Fibroblast of lung (primary cell): ENCODE measurements at places on chromosomes 2 and 18. TPM values are rescaled to one million over a fixed set of nuclear protein-coding genes. Genes with fewer than 3 reads are reported as not detected.
A peak's percentile ranks its signal among the peaks of the same experiment; 100 is the strongest.

DNA sequence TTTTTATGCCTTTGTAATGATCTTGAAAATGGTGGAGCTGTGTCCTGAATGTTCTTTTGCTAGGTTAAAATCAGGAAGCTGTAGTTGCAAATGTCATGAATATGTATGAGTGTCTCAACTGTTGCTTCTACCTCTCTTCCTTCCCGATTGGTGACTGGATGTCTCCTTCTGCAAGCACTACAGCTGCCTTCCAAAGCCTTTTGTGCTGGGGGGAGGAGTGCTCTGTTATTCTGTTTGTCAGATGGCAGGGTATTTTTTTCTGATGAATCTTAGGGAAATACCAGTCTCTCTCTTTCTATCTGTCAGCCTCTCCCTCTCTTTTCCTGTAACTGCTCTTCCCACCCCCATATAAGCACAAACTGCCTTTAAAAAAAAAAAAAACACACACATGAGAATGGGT lies 1396.3 kb upstream of the CELF4 start:
- no peak overlapping the region for H3K27ac ChIP-seq
- H3K27me3 ChIP-seq = no peaks in the 10 kb centered on the region
- H3K4me3 ChIP-seq = no peak overlapping the region
- DNase-seq = no peak

Gene DUSP2
- total RNA-seq = 0.33 and 1.0 TPM in 2 replicates

- H3K4me3 ChIP-seq = no peak overlapping the region
- no peak overlapping the region for H3K27ac ChIP-seq
- DNase-seq = no peak
- H3K36me3 ChIP-seq = no peaks in the 10 kb centered on the region
- peaks cover 2% of the 10 kb centered on the region for H3K4me1 ChIP-seq
- peaks cover 2% of the 10 kb centered on the region for H3K27me3 ChIP-seq
Observed at GRCh38 chr2:64398516-64399129, 55.3 kb upstream of the LGALSL start.

DNA sequence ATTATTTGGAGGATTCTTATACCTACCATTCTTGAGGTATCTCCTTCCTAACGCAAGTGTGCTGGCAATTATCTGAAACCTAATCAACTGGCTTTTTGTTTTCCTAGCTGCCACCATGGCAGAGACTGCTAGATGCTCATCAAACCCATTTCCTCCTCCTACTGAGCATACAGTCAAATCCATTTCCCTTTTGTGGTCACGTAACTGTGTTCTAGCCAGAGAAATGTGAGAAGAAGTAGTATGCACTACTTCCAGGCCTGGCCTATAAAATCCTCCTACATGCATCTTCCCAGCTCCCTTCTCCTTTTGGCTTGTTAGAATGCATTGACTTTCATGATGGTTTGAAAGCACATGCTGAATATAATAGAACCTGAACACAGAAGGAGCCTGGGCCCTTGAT lies 494.1 kb upstream of the MEIS1 start:
- H3K27me3 ChIP-seq = no peaks in the 10 kb centered on the region
- no peak for DNase-seq
- no peaks in the 10 kb centered on the region for H3K4me1 ChIP-seq
- no peaks in the 10 kb centered on the region for H3K36me3 ChIP-seq
- H3K27ac ChIP-seq = no peak overlapping the region

GRCh38 chr2:43225788-43226557 lies 433 bp downstream of the ZFP36L2 start:
- H3K4me1 ChIP-seq = peaks cover 19% of the 10 kb centered on the region
- no peaks in the 10 kb centered on the region for H3K27me3 ChIP-seq
- DNase-seq = peak; percentile 70
- H3K4me3 ChIP-seq = peak overlapping the region; percentile 79
- peak overlapping the region; percentile 84 for H3K27ac ChIP-seq
- H3K36me3 ChIP-seq = peaks cover 8% of the 10 kb centered on the region

Gene HOXD13
- total RNA-seq = not detected in 2 replicates

Gene BMP10
- not detected in 2 replicates for total RNA-seq

DNA sequence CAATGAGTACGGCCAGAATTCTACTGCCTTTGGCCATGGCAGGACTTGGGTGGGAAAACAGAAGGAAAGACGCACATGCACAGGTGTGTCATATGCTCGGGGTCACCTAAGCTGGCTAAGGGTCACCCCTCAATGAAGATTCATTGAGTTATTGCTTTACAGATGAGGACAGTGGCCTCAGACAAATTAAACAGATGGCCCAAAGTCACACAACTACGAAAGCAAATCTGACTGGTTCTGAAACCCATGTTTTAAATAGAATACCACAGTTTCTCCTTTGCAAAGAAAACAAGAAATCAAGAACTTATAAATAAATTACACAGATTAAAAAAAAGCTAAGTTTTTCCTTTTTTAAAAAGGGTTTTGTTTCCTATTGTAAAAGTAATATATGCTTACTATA lies 70.5 kb downstream of the ID2 start:
- no peaks in the 10 kb centered on the region for H3K27me3 ChIP-seq
- DNase-seq = no peak
- H3K27ac ChIP-seq = no peak overlapping the region
- H3K4me1 ChIP-seq = peaks cover 2% of the 10 kb centered on the region
- H3K4me3 ChIP-seq = no peak overlapping the region

DNA sequence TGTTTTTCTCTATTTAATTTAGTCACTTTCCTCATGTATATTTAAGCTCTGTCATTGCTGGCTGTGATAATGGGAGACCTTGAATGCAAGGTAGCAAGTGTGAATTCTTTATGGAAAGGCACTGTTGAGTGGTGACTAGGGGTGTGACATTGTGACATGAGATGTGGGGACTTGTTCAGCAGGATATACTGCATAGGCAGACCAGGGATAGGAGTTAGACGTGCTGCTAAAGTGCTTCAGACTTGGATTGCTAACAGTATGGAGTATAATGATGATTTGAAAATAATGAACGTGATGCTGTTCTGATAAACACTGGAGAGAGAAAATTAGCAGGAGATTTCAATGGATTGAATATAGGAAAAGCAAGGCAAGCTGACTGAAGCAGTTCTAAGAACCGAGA lies 135.1 kb downstream of the NCOA1 start:
- no peak for DNase-seq
- no peaks in the 10 kb centered on the region for H3K36me3 ChIP-seq
- no peak overlapping the region for H3K4me3 ChIP-seq

Gene XDH
- total RNA-seq = under 0.01 and 0.50 TPM in 2 replicates

- no peak overlapping the region for H3K4me3 ChIP-seq
- DNase-seq = no peak
- H3K27me3 ChIP-seq = peaks cover 2% of the 10 kb centered on the region
- H3K27ac ChIP-seq = no peak overlapping the region
Observed at GRCh38 chr2:158124896-158125295, 23.2 kb downstream of the UPP2 start.

DNA sequence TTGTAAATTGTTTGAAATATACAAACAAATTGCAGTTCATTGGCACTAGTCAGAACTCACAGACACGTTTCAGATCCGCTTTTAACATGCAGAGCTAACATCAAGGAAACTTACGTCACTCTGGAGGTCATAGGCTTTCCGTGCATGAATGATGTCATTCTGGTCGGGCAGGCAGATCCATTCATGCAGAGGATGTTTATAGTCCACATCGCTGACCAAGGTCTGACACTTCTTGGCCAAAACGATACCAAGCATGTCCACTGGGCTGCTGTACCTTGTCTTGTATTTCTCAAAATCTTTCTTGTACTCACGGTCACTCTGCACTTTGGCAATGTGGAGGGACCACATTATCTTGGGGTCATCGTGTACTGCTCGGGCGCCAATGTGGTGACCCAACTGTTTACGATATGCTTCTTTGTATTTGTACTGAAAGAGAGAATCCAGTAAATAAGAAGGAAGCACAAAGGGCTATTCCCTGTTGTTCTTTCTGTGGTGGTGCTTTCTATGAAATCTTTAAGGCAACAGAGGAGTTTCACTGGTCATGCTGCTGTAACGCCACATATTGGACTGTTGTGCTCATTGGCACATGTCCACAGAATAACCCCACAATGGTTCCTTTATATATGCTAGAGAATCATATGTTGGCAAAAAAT lies 114.8 kb downstream of the NEB start:
- H3K36me3 ChIP-seq = no peaks in the 10 kb centered on the region
- no peak overlapping the region for H3K27ac ChIP-seq
- H3K27me3 ChIP-seq = no peaks in the 10 kb centered on the region
- no peaks in the 10 kb centered on the region for H3K4me1 ChIP-seq
- peak; percentile 47 for DNase-seq
- no peak overlapping the region for H3K4me3 ChIP-seq

- H3K27ac ChIP-seq = no peak overlapping the region
- no peaks in the 10 kb centered on the region for H3K36me3 ChIP-seq
- no peaks in the 10 kb centered on the region for H3K4me1 ChIP-seq
- no peaks in the 10 kb centered on the region for H3K27me3 ChIP-seq
- no peak overlapping the region for H3K4me3 ChIP-seq
Observed at GRCh38 chr2:221276601-221277000, 295.5 kb downstream of the EPHA4 start.

DNA sequence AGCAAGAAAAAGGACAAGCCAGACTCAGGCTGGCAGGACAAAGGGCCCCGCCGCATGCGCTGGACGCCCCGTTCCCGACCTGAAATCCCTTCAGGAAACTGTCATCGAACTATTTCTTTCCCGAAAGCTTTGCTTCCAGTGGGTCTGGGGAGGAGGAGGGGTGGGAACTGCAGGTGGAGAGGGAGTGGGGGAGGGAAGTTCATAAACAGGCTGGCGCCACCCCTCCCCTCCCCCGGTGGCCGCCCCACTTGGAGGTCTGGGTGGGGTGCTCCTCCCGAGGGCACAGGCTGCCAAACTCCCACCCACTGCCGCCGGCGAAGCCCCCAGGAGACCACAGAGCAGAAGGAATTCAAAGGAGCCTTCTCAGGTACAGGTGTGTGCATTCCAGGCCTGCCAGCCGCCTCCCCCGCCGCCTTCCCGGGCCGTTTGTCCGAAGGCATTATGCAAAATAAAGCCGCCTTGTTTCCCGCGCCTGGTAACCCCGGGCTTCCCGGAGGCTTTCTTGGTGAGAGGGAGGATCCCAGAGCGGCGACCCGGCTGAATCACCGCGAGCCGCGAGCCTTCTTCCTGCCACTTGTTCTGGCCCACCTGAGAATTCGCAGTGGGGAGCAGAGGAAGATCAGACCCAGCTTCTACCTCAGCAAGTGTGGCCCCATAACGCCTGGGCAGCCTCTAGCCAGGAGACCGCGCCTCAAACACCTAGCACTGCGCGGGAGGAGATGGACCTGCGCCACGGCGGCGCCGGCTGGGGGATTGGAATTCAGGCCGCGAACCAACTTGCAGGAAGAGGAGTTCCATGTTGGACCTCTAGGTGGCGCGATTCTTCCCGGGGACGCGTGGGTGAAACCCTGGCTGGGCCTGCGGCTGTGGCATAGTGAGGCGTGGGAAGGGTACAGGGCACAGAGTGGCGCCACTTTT lies 101.9 kb downstream of the FOXI3 start:
- H3K27ac ChIP-seq = no peak overlapping the region
- H3K4me3 ChIP-seq = no peak overlapping the region
- DNase-seq = peak; percentile 6
- no peaks in the 10 kb centered on the region for H3K27me3 ChIP-seq

- DNase-seq = peak; percentile 72
- H3K27ac ChIP-seq = no peak overlapping the region
- H3K27me3 ChIP-seq = no peaks in the 10 kb centered on the region
- H3K36me3 ChIP-seq = no peaks in the 10 kb centered on the region
- H3K4me1 ChIP-seq = no peaks in the 10 kb centered on the region
Observed at GRCh38 chr18:70464343-70465114, 175.7 kb downstream of the SOCS6 start.

GRCh38 chr18:48006415-48007175 lies 76.1 kb upstream of the SMAD2 start:
- H3K36me3 ChIP-seq = no peaks in the 10 kb centered on the region
- no peaks in the 10 kb centered on the region for H3K4me1 ChIP-seq
- no peak overlapping the region for H3K4me3 ChIP-seq
- no peaks in the 10 kb centered on the region for H3K27me3 ChIP-seq

- no peaks in the 10 kb centered on the region for H3K36me3 ChIP-seq
- no peak overlapping the region for H3K27ac ChIP-seq
- H3K4me3 ChIP-seq = no peak overlapping the region
- DNase-seq = no peak
- peaks cover 2% of the 10 kb centered on the region for H3K4me1 ChIP-seq
Observed at GRCh38 chr18:22427822-22428549, 10.3 kb upstream of the CTAGE1 start.

DNA sequence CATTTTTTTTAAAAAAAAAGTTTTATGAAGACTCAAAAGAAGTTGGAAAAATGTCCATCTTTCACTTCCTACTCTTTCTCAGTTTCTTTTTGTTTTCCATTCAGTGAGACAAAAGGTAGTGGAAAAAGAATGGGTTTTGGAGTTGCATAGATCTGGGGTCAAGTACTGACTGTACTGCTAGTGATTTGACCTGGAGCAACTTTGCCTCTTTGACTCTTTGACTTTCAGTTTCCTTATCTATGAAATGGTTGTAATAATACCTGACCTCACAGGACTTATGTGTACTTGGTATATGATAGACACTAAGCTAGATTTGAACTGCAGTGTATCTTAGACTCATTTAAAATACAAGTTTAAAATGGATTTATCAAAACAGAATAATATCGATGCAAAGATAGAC lies 3.5 kb upstream of the KCNE4 start:
- no peak overlapping the region for H3K4me3 ChIP-seq
- no peak for DNase-seq
- no peaks in the 10 kb centered on the region for H3K27me3 ChIP-seq
- H3K4me1 ChIP-seq = peaks cover 14% of the 10 kb centered on the region
- H3K27ac ChIP-seq = no peak overlapping the region
- H3K36me3 ChIP-seq = no peaks in the 10 kb centered on the region

DNA sequence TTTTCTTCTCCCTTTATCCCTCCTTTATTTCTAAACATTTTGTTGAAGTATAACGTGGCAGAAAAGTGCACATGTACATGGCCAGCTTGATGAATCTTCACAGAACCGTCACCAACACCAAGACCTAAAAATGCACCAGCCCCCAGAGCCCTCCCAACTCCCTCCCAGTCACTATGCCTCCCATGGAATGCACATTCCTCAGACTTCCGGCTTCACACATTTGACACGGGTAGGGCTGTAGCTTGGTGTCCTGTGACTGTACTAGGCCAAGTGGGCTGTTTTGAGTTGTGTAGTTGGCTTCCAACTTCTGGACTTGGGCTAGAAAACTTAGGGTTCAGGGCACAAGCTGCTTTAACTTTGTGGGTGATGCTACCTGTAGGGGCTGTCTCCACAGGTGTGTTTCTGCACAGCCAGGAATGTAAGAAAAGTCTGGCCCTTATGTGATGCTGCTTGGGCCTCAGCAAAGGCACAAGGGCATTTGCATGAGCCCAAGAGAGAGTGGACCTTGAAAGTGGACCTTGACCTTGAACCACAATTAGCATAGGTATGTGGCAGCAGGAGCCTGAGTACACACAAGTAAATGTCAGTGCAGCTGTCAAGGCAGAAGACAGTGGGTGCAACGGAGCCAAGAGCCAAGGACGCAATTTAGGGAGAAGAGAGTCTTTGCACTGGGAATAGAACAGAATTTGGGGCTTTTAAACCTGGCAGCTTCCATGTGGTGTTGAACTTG lies 78.4 kb downstream of the SEPTIN10 start:
- H3K36me3 ChIP-seq = no peaks in the 10 kb centered on the region
- DNase-seq = no peak
- no peaks in the 10 kb centered on the region for H3K4me1 ChIP-seq
- H3K27me3 ChIP-seq = peaks cover 8% of the 10 kb centered on the region
- no peak overlapping the region for H3K4me3 ChIP-seq

- H3K27ac ChIP-seq = no peak overlapping the region
- H3K36me3 ChIP-seq = no peaks in the 10 kb centered on the region
- H3K27me3 ChIP-seq = no peaks in the 10 kb centered on the region
- no peak overlapping the region for H3K4me3 ChIP-seq
- peak; percentile 78 for DNase-seq
Observed at GRCh38 chr2:67268797-67269196, 128.3 kb upstream of the ETAA1 start.
